OCI-LY7 (cell line): ENCODE measurements at places on chromosomes 1 and 21. TPM values are rescaled to one million over a fixed set of nuclear protein-coding genes. Genes with fewer than 3 reads are reported as not detected.

The PBX1 gene
- total RNA-seq = not detected in 2 replicates

The PPIH gene
- total RNA-seq = 81.3 and 100 TPM in 2 replicates

The XCL2 gene
- total RNA-seq = not detected in 2 replicates

The PYHIN1 gene
- 18.2 and 34.6 TPM in 2 replicates for total RNA-seq

The DCAF6 gene
- 30.6 and 31.9 TPM in 2 replicates for total RNA-seq

The ZMYM4 gene
- 43.8 and 54.3 TPM in 2 replicates for total RNA-seq

The LCE6A gene
- not detected in 2 replicates for total RNA-seq

The WDR64 gene
- total RNA-seq = not detected in 2 replicates

The GGPS1 gene
- 27.3 and 30.8 TPM in 2 replicates for total RNA-seq

The LCE1C gene
- not detected in 2 replicates for total RNA-seq
